Stimulated activated CD8-positive, alpha-beta memory T cell treated with anti-CD3 and anti-CD28 coated beads, Interleukin-7, amount 100 ng/mL, for 1 hour (primary cell): ENCODE measurements at places on chromosomes 2 and 18.

DNA sequence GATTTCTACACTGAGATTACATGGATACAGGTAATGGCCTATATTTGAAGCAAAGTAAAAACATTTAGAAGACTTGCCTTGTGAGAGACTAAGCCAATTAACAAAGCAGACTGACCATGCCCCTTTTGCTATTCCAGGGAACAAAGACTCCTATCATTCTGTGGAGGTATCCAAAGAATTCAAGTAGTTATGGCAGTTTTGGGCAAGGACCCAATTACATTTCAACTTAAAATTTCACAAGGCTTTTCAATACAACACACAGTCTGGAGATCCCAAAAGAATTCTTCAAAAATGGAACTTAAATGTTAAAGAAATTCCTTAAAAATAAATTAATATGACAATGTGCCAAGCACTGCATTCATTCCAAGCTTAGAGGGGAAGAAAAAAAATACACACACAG, 109.2 kb upstream of the CHRNA1 start:
- DNase-seq, result no peak

DNA sequence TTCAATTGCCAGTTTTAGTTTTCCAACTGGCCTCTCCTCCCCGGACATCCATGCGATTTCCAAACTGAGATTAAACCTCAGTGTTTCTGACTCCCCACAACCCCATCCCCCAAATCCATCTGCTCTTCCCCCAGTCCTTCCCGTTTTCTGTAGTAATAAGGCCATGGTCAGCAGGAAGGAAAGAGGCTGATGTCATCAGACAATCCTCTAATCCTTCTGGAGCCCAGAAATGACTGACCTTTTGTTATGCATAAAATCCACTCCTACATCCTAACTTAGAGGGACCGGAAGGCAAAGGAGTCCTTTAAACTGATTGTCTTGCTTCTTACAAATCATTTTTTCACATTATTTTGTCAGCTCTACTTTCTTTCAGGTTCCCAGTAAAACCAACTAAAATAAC, 155.8 kb downstream of the INO80D start:
- no peak for DNase-seq

DNA sequence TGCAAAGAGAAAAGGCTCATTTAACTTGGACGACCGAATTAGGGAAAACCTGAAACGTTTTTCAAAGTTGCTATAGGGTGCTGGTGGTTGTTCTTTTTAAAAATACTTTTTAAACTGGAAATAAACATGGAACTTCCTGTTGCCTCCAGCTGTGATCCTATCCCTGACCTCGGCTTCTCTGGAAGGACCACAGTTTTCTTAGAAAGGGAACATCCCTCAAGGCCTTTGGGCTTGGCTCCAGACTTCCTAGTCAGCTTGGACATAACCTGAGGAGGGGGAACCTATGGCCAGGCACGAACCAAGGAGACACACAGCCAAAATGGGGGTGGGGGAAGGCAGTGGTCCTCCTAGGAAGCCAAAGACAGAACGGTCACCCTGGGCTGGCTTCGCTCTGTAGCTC, 57.7 kb downstream of the CENPO start:
- no peak for DNase-seq

- no peak for DNase-seq
Observed at GRCh38 chr18:8303151-8303755, 306.0 kb upstream of the RAB12 start.

- no peak for DNase-seq
Observed at GRCh38 chr2:205864491-205864890, 182.2 kb downstream of the NRP2 start.

DNA sequence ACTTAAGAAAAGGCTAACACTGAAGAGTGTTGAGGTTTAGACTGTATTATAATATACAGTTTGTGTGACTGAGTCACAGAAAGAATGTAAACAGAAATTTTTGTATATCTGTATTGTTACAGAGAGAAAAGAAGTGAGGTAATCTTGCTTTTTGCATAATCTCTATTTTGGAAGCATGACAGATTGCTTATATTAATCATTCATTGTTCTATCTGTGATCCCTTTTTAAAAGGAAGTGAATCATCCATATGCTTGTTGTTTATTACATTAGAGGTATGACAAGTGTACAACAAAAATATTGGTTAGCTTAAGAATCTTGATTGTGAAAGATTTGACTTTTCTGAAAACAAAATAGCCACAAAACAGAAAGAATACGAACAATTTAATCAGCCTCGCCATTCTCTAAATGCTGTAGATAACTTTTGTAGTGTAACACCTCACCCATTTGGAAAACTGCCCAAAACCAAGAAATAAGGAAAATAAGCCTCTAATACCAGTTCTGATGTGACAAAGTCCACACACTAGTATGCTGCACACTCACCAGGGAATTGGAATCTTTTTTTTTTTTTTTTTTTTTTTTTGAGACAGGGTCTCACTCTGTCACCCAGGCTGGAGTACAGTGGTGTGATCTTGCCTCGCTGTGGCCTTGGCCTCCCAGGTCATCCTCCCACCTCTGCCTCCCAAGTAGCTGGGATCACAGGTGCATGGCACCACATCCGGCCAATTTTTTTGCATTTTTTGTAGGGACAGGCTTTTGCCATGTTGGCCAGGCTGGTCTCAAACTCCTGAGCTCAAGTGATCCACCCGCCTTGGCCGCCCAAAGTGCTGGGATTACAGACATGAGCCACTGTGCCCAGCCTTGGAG, 91.5 kb upstream of the LPIN2 start:
- DNase-seq, result no peak

DNA sequence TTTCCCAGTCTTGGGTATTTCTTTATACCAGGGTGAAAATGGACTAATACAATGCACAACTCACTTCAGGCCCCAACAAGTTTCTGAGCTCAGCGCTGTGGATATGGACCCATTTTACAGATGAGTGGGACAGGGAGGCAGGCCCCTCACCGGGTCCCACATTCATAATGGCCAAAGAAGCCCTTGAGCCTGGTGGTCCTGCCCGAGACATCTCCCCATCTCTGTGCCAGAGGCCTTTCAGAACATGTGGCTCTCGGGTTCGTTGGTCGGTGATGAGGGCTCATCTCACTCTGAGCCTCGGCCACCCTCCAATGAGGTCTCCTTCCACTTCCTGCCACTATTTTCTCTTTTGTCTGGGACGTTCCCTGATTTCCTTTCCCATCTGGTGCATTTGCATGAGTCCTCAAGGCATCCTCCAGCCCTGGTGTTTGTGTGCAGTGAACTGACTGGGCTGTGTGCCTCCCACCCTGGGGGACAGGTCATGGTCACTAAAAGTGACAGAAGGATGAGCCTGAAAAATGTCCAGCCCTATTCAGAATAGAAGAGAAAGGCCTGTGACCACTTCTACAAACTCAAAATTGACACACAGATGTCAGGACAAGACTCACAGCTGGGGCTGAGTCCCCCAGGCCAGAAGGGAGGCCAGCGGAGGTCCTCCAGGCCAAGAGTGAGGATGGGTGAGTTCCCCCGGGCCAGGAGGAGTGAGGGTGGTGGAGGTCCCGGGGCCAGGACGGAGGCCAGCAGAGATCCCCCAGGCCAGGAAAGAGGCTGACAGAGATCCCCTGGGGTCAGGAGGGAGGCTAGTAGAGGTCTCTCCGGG, 134.5 kb downstream of the PTGR3 start:
- DNase-seq, result no peak

- DNase-seq, result no peak
Observed at GRCh38 chr2:121698318-121698930, 38.3 kb downstream of the NIFK start.

- DNase-seq, result no peak
Observed at GRCh38 chr2:168948621-168949212, 47.6 kb downstream of the G6PC2 start.

- DNase-seq, result no peak
Observed at GRCh38 chr2:7639476-7639875, 722.3 kb downstream of the RNF144A start.
